ENCODE measurements at places on chromosomes 7 and 10.

GRCh38 chr7:108561047-108561619 lies 8.4 kb downstream of the THAP5 start:
- DNase-seq = no peak

- no peak for DNase-seq
Observed at GRCh38 chr10:69073736-69074364, 14.1 kb upstream of the SRGN start.

DNA sequence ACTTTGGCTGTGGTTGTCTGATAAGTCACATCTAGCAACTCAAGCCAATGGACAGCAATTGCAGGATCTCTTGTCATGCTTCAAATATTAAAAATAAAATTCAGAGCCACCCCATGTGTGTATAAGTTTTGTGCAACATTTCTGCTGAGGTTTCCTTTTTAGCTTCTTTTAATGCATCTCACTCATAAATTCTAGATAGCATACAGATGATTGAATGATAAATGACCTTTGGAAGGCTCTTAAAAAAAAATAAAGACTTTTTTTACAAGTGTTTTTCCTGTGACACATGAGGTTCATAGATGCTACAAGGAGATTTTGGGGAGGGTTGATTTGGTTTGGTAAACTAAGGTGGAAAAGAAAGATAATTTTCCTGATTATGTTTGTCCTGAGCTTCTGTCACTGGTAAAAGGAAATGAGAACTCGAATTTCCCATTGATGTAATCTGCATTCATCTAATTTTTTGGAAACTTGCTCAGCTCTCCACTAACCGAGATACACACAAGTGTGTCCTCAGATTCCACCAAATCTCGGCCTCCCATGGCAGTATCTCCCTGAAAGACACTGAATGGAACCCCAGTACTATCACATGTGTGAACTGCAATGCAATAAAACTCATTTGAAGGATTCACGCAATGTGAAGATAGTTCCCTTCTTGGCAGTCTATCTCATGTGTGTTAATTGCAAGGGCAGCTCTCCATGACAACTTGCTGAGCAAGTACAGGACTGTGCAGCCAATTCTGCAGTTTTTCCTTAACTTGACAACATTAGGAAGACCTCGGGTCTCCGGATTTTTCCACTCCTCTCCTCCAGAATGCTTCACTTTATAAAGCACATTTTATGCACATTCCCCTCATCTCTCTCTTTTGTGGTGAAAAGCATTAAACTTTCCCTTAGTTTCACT lies 185.4 kb upstream of the PFKP start:
- no peak for DNase-seq

- DNase-seq = no peak
Observed at GRCh38 chr10:61964059-61964709, 62.7 kb downstream of the ARID5B start.
